ENCODE measurements at places on chromosomes 13 and 19. TPM values are rescaled to one million over a fixed set of nuclear protein-coding genes. Genes with fewer than 3 reads are reported as not detected.
A peak's percentile ranks its signal among the peaks of the same experiment; 100 is the strongest.

- no peak for DNase-seq
These were observed 35.1 kb downstream of the ENOX1 start for GRCh38 chr13:43751624-43752023.

DNA sequence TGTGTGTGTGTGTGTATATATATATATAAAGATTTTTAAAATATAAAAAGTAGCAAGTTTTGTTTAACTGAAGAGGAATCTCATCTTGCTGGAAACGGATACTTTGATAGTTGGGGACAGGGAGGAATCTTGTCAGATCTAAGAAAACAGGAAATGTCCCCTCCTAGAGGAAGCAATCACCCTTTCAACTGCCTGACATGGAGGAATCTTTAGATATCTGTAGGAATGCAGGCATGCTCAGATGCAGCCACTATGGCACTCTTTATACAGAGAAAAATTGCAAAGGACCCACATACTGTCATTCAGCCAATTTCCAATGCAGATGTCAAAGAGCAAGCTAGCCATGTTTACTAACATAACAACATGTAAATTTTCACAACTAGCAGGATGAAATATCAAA, 38.8 kb downstream of the ZNF611 start:
- DNase-seq = no peak

- no peak for DNase-seq
These were observed 133.0 kb upstream of the TRPC4 start for GRCh38 chr13:38002606-38003005.

DNA sequence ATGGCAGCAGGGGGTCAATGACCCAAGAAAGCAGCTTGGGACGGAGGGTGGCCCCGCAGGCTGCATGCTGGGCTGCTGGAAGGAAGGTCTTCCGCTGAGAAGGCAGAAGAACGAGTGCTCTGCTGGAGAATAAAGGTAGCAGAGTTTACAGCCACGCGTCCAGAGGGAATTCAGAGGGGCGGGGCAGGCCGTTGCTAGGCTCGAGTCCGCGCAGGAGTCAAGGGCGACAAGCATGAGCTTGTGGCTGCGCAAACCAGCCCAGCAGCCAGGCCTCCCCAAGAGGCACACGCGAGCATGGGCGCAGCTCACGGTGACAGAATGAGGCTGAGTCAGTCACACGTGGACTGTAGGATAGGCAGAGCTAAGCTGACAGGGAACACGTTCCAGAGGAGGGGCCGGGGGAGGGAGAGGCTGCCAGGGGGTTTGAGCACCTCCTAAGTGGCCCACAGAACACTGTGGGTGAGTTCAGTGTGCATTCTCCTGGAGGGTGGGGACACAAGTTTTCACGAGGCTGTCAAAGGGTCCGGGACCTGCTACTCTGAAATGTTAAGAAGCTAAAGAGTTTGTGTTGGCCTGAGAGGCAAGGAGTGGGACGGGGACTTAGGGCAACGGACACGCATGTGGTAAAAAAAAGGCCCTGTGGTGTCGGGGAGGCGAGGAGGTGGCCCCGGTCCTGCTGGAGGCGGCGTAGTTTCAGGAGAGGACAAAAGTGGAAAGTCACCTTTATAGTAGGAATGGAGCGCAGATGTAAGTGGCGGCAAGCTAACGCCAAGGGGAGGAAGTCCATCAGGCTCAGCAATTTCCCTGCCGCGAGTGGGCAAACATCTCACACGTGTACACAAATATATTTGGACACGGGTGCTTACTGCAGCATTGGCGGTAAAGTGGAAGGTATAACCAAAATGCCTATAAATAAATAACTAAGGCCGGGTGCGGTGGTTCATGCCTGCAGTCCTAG, 17.7 kb downstream of the RFX2 start:
- peak; percentile 94 for DNase-seq

GRCh38 chr13:24651718-24652345, 28.4 kb upstream of the ATP12A start:
- DNase-seq = peak; percentile 72

GRCh38 chr13:40175639-40176038, 490.8 kb downstream of the FOXO1 start:
- no peak for DNase-seq

DNA sequence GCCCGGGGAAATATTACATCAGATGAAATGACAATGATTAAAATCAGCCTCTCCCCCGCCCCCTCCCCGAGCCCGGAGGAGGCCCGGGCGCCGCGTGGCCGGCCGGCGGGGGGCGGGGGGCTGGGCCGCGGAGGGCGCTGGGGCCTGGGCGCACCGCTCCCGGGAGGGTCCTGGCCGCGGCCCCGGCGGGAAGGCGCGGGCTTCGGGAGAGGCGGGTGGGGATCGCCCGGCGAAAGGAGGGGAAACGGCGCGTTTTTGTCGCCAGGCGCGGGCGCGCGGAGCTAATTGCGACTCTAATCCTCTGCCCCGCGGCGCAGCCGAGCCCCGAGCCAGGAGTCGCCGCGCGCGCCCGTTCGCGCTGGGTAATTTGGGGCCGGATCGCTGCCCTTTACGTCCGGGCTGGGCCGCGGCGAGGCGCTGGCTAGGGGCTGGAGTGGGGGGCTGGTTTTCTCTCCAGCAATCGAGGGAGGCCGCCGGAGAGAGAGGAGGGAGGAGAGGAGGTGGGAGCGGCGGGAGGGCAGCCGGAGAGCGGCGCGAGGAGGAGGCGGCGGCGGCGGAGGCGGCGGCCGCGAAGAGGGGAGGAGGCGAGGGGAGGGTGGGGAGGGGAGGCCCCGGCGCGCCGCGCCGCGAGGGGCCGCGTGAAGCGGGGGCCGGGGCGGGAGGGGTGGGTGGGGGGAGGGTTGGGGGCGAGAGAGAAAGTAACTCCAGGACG, at the start of gene KCTD15:
KCTD15 (plus strand) TSS at position 707 of the 712 bp plus-strand sequence. CDS start 3,585 bp downstream, outside the sequence.
- peak; percentile 68 for DNase-seq

DNA sequence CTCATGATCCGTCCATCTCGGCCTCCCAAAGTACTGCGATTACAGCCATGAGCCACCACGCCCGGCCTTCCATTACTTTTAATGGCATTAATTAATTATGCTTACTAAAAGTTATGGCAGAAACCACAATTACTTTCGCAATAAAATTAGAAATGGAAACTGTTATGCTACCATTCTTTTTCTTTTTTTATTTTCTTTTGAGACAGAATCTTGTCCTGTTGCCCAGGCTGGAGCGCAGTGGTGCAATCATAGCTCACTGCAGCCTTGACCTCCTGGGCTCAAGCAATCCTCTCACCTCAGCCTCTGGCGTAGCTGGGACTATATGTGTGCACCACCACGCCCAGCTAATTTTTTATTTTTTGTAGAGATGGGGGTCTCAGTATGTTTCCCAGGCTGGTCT, 4.6 kb upstream of the BST2 start:
- DNase-seq = no peak

GRCh38 chr13:33279414-33280278, 5.9 kb downstream of the STARD13 start:
- peak; percentile 50 for DNase-seq

- DNase-seq = peak; percentile 86
These were observed 17.4 kb upstream of the KCTD12 start for GRCh38 chr13:76903544-76904162.

GRCh38 chr13:100944791-100945345, 270.3 kb upstream of the TMTC4 start:
- no peak for DNase-seq

- no peak for DNase-seq
These were observed 139.3 kb downstream of the IRS2 start for GRCh38 chr13:109647053-109647452.

GRCh38 chr19:18433735-18434398, 4.1 kb downstream of the ISYNA1 start:
- no peak for DNase-seq

- DNase-seq = no peak
These were observed 12.0 kb downstream of the GPX4 start for GRCh38 chr19:1115646-1116420.

DNA sequence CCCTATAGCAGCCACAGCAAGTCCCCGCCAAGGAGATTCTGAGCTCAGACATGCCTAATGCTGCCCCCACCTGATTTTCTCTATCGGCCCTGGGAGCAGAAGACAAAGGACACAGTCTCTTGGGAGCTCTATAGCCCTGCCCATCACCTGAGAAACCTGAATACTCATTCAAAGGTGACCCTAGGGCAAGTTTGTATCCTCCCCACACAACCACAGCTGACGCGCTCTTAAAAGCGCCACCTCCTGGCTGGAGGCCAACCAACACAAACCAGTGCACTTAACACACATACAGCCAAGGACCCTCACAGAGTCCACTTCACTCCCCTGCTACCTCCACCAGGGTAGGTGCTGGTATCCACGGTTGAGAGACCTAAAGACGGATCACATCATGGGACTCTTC, 8.8 kb upstream of the IGFL4 start:
- DNase-seq = no peak

DNA sequence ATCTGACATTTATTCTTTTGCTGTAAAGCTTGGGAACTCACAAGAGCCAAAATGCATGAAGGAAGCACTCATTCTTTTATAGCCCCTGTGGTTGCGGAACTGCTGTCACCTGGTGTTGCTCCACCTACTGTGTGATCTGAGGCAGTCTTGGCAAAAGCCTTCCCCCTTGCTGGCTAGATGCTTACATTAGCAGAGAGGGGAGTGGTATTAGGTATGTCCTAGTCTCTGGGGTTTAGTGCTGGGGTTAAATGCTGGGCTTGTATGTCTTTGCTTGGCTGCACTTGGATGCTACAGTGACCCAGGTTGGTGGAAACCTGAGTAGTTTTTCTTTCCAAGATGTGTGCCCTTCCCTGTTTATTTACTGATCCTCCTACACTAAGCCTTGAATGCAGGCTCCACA, 99.3 kb downstream of the WDFY2 start:
- no peak for DNase-seq

- DNase-seq = no peak
These were observed 10.5 kb downstream of the C13orf46 start for GRCh38 chr13:113963376-113963775.

- no peak for DNase-seq
These were observed 87.1 kb upstream of the IPO5 start for GRCh38 chr13:97866346-97866745.

B3GLCT gene
- 10.8 TPM for total RNA-seq

ZNF714 gene
- total RNA-seq = 13.4 TPM

SIGLEC11 gene
- total RNA-seq = 15.8 TPM

COX7A1 gene
- total RNA-seq = not detected

LRG1 gene
- total RNA-seq = 5.4 TPM

CEACAM3 gene
- total RNA-seq = not detected

MEIOSIN gene
- not detected for total RNA-seq

PRPF31 gene
- 59.7 TPM for total RNA-seq

PRODH2 gene
- total RNA-seq = 5.1 TPM

TNNI3 gene
- total RNA-seq = 1.4 TPM

Measured in hepatocyte (in vitro differentiated cells).